ENCODE measurements at places on chromosomes 4 and X.

GRCh38 chr4:3399277-3400194 lies 42.2 kb upstream of the HGFAC start:
- DNase-seq: peak; percentile 13

DNA sequence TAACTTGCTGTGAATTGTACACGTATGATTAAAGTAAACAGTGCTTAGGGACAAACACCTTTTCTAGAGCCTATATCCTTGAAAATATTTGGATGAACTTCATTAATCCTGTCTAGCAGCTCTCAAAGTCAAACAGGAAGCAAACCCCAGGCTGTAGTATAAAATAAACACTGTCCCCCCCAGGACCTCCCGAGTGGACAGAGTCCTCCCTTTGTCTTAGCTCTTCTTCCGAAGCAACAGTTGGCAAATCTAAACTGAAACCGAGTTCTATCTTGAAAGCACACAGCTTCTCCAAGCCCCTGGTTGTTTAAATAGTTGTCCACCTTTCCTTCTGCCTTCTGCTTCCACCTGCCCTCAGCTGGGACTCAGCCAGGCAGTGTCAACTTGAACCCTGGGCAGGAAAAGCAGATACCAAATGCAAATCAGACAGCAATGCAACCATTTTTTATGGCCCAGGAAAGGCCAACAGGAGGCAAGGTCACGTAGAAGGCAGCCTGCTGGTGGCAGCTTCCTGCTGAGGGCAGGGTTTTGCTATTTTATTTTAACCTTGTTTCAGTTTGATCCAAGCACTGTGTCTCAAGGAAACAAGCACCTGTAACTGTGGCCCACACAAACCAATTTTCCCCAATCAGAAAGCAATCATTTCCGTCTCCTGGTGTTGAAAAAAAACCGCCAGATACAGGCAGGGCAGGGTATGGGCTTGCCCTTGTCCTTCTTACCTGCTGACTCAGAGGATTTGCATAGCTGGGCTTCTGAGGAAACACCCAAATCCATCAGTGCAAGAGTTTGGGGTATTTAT lies 110.3 kb upstream of the KIT start:
- DNase-seq: no peak

DNA sequence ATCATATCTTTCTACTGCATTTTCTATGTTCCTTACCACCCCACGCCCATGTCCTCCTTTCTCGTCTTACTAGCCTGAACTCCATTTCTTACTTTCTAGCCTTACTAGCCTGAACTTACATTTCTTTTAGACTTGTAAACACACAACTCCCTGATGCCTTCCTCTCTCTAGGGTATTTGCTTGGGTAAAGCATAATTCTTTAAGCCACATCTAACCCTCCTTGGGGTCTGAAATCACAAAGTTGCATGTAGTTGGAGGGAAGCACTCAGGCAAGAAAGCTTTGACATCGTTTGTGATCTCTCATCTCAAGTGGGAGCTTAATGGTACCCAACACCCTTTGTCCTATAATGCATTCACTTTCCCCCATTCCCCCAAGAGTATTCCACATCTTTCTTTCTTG lies 124.4 kb downstream of the SPOCK3 start:
- DNase-seq: peak; percentile 33

DNA sequence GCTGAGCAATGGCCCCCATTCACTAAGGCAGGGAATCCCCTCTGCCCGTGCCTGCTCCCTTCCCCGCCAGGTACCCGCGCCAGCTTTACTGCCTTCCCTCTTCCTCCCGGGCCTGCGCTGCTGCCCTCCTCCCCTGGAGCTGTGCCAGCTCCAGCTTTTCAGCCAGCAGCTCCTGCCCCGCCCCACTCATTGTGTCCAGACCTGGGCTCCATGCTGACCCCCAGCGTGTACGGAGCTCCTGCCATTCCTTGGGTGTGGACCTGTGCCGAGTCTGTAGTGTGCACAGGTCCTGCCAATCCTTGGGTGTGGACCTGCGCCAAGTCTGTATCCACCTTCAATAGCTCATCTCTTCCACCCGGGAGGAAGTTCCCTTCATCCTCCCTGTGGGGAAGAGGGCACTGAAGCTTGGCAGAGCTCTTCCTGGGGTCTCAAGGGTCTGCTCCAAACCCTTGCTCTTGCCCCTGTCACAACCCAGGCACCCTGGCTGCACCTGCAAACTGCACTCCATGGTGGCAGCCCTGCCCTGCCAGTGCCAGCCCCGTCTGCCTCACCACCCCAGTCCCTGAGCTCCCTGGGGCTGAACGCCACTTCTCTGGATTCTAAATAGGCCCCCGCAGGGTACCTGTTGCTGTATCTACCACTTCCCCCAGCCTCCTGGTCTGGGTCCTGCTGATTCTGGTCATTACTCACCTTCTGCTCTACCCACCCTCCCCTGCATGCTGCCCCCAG lies 63.9 kb downstream of the TRMT44 start:
- DNase-seq: no peak

- no peak for DNase-seq
Measured at GRCh38 chrX:41518841-41519220, 71.7 kb downstream of the NYX start.

- DNase-seq: no peak
Measured at GRCh38 chr4:88489100-88489761, 32.3 kb downstream of the HERC5 start.

DNA sequence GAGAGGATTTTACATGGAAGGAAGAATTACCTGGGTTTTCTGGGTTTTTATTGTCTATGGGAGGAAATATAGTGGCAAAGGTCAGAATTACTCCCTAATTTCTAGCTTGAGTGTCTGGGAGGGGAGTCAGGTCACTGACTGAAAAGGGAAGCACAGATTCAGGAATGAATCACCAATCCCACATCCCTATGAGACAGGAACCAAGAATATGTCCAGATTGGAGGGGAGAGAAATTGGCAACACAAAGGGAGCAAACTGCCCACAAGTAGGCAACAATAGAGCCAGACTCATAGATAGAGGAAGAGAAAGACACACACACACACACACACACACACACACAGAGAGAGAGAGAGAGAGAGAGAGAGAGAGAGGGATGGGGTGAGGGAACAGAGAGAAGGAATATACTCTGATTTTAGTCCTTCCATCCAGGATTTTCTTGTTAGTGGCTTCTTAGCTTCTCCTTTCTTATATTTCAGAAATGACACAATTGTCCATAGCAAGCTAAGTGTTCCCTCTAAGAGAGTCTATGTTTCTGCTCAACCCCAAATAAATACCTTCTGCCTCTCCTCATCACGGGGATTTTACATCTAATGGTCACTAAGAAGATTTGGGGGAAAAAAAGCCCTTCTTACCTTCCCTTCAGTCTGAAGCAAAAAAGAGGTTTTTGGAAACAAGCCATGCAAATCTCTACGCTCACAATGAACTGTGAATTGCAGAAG lies 12.0 kb downstream of the P2RY10 start:
- DNase-seq: no peak

- no peak for DNase-seq
Measured at GRCh38 chr4:168269896-168270295, 48.7 kb downstream of the DDX60 start.

- DNase-seq: no peak
Measured at GRCh38 chr4:181911420-181911819, 331.8 kb upstream of the TENM3 start.

GRCh38 chr4:2333356-2333841 lies 71.5 kb upstream of the MXD4 start:
- peak; percentile 36 for DNase-seq

- DNase-seq: peak; percentile 60
Measured at GRCh38 chr4:39045827-39046221, 13.6 kb upstream of the TMEM156 start.

- DNase-seq: no peak
Measured at GRCh38 chrX:10001496-10001895, 34.3 kb downstream of the CLDN34 start.

DNA sequence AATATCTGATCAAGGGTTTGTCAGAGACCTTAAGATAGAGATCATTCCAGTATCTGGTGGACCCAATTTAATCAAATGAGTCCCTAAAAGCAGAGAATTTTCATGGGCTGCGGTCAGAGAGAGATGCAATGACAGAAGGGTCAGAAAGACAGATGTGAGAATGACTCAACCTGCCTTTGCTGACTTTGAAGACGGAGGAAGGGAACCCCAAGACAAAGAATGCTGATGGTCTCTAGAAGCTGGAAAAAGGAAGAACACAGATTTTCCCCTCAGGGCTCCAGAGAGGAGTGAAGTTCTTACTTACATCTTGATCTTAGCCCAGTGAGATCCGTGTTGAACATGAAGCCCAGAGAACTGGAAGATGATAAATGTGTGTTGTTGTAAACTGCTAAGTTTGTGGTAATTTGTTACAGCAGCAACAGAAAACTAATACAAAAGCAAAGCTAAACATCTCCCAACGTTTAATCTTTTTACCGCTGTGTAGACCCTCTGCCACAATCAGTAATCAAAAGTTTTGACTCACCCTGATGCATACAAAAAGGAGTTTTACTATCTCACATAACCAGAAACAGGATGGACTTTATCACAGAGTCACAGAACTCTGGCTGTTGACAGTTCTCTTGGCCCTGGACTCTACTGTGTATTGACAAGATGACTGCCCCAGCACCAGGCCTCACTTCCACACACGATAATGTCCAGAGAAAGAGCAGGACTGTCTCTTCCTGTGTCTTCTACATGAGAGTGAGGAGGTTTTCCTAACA lies 70.2 kb upstream of the MAGEB2 start:
- DNase-seq: no peak

DNA sequence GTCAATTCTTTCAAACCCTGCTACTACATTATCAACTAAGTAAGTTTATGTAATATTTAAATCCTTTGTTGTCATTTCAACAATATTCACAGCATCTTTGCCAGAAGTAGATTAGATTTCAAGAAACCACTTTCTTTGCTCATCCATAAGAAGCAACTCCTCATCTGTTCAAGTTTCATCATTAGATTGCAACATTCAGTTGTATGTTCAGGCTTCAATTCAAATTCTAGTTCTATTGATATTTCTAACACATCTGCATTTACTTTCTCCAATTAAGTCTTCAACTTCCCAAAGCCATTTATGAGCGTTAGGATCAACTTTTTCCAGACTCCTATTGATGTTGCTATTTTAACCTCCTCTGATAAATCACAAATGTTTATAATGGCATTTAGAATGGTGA lies 66.1 kb downstream of the BMP3 start:
- DNase-seq: no peak

- DNase-seq: no peak
Measured at GRCh38 chr4:8123389-8123788, 35.2 kb downstream of the ABLIM2 start.

DNA sequence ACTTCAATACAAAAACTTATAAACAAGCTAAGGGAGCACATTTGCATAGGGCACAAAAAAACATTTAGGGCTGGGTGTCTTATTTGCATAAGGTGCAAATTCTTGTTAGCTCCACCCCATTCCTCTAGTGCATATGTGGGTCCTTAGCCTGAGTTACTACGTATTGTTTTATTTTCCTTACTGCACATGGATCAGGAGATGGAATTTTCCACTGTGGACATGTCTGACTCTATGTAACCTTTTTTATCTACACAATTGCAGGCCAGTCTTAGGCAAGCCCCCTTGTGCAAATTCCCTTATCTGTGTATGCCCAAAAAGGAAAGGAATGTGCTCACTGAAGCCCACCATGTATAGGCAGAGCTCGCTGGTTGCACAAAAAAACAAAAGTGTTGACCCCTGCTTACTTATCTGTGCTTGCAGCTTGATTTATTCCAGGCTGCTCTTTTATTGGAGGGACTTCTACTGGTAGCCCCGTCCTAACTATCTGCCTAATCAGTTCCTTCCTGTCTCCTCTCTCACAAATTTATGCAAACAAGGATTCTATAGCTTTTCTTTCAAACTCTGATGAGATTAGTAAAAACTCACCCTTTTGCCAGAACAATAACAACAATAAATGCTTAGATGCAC lies 359.0 kb upstream of the MAGEB16 start:
- DNase-seq: no peak

- no peak for DNase-seq
Measured at GRCh38 chrX:77742788-77743476, 43.1 kb downstream of the ATRX start.

GRCh38 chr4:173866322-173867026 lies 336.4 kb upstream of the HAND2 start:
- DNase-seq: no peak

- no peak for DNase-seq
Measured at GRCh38 chr4:140812916-140813315, 56.7 kb upstream of the TBC1D9 start.

DNA sequence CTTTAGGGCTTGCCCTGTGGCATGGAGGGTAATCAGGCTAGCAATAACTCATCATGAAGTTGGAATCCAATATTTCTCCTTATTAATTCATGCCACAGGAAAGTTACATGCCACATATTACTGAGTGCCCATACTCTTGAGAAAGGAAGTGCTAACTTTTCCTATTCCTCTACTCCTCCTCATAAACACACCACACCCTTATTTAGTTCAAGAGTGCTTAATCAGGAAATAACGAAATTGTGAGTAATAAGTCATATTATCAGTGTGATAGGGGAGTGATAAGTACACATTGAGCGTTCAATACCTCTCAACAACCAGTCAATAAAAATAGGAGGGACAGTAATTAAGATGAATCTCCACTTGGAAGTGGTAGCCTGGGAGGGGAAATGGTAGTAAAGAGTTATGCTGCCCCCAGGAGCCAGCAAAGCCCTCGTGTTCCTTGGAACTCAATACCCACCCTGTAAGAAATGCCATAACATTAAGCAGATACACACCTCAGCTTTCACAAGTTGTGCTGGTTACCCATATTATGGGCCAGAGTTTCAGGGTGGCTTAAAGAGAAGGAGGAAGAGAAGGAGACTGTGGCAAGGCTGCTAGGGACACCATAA lies 410.0 kb upstream of the NR3C2 start:
- no peak for DNase-seq

- DNase-seq: no peak
Measured at GRCh38 chr4:101218346-101218745, 129.0 kb downstream of the PPP3CA start.

DNA sequence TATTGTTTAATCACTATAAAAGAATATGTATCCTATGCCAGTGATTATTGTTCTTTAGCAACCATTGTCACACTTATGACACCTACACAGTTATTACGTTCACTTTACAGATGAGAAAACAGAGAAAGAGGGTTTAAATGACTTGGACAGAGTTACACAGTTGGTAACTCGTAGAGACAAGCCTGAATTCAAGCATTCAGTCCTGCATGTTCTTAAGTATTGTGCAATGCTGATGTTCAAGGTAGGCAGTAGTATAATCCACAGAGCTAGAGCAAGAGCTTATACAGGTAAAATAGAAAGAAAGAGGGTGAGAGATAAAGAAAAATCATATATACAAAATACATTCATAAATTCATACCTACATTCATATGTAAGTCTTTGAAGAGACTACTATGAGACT lies 249.8 kb upstream of the ANXA10 start:
- no peak for DNase-seq

- DNase-seq: peak; percentile 67
Measured at GRCh38 chr4:6327220-6327917, 57.7 kb downstream of the WFS1 start.

DNA sequence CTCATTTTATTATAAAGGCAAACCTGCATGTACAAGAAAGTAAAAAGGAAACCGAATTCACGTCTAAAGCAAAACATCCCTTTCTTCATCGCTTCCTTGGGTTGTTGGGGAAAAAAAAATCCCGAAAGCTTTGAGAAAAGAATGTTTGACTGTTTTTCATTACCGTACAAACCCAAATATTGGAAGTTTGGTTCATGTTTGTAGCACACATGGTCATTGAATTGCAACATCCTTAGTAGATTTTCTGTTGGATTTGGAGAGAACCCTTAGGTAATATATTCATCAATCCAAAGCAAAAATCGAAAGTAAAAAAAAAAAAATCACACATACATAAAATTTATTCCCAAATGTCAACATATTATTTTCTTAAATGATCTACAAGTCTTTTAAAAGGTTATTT lies 420.3 kb downstream of the MAPK10 start:
- DNase-seq: no peak

- no peak for DNase-seq
Measured at GRCh38 chr4:182695009-182695408, 222.2 kb downstream of the DCTD start.
